ENCODE measurements at places on chromosomes 5 and 9. TPM values are rescaled to one million over a fixed set of nuclear protein-coding genes. Genes with fewer than 3 reads are reported as not detected.

Gene EPB41L4A
- total RNA-seq, result 18.9 TPM

Gene ERCC6L2
- 82.4 TPM for total RNA-seq

Gene PDZD2
- total RNA-seq, result 2.9 TPM

Gene SLC9A3
- 1.3 TPM for total RNA-seq

Gene FBP2
- not detected for total RNA-seq

Gene SPATA6L
- total RNA-seq, result 4.1 TPM

Gene RELL2
- total RNA-seq, result 9.5 TPM

Gene PCDHGB4
- 1.6 TPM for total RNA-seq

Gene SLC6A19
- total RNA-seq, result not detected

Gene CD72
- 160 TPM for total RNA-seq

Gene PPIC
- total RNA-seq, result 9.8 TPM

Gene TSLP
- 0.52 TPM for total RNA-seq

Gene ATOSB
- 35.1 TPM for total RNA-seq

Gene CFAP90
- total RNA-seq, result not detected

Gene ADGRD2
- total RNA-seq, result 0.50 TPM

Gene C5orf34
- 4.3 TPM for total RNA-seq

Gene PCDHB14
- total RNA-seq, result 3.5 TPM

Gene ADAMTS13
- total RNA-seq, result 1.2 TPM

Gene KIF20A
- 3.8 TPM for total RNA-seq

Gene DPH7
- total RNA-seq, result 41.0 TPM

Gene AK8
- total RNA-seq, result 0.94 TPM

Gene TAF11L5
- total RNA-seq, result not detected

Gene LCN2
- total RNA-seq, result 20.3 TPM

Gene CATSPER3
- total RNA-seq, result not detected

Gene MARCOL
- total RNA-seq, result not detected

Gene SPINK4
- not detected for total RNA-seq

Gene PJA2
- 89.3 TPM for total RNA-seq

Gene CARTPT
- not detected for total RNA-seq

Gene SV2C
- total RNA-seq, result 0.33 TPM

Gene CD180
- total RNA-seq, result 25.2 TPM

Gene TAF11L6
- total RNA-seq, result not detected

Gene CCL21
- total RNA-seq, result 279 TPM

Gene GFRA3
- total RNA-seq, result not detected

Gene CRB2
- 3.0 TPM for total RNA-seq

Gene PRDM9
- total RNA-seq, result not detected

Gene NR4A3
- total RNA-seq, result 2.6 TPM

Gene DMRTA1
- 0.14 TPM for total RNA-seq

Gene FBP1
- 10.7 TPM for total RNA-seq

Gene CORO2A
- total RNA-seq, result 5.6 TPM

Gene TNIP1
- total RNA-seq, result 260 TPM

Gene SLC6A7
- not detected for total RNA-seq

Gene PCDHA2
- not detected for total RNA-seq

Gene FOXD1
- not detected for total RNA-seq
